Urinary bladder (tissue), 4 donors: ENCODE measurements at places on chromosomes 1 and 21. TPM values are rescaled to one million over a fixed set of nuclear protein-coding genes. Genes with fewer than 3 reads are reported as not detected.

DNA sequence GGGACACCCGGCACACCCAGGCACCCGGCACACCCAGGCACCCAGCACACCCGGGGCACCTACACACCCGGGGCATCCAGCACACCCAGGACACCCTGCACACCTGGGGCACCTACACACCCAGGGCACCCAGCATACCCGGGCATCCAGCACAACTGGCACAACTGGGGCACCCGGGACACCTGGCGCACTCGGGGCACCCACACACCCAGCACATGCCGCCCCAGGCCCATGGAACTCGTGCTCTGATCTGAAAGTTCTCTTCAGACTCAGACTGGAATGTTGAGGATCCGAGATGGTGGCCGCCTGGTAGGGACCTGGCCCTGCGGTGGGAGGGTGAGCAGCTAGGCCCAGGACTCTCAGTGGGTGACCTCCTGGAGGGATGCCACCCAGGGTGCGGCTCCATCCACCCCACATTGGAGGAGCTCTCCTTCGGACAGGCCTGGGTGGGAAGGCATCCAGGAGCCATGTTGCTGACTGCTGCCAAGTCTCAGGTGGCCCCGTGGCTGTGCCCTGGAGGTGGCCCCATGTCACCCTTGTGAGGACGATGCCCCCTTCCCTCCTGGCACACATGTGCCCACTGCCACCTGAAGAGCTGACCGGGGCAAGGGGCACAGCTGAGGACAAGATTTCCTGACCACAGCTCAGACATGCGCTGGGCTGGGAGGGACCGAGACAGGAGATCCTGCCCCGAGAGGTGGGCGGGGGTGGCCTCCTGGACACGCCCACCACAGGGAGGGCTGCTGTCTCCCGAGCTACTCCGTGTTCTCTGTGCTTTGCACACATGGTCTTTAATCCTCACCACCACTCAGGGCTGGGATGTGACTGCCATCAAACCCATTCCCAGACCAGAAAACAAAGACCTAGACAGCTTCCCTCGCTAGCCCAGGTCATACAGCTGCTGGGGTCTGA lies 37.0 kb downstream of the UBE2G2 start:
- DNase-seq, result no peak

DNA sequence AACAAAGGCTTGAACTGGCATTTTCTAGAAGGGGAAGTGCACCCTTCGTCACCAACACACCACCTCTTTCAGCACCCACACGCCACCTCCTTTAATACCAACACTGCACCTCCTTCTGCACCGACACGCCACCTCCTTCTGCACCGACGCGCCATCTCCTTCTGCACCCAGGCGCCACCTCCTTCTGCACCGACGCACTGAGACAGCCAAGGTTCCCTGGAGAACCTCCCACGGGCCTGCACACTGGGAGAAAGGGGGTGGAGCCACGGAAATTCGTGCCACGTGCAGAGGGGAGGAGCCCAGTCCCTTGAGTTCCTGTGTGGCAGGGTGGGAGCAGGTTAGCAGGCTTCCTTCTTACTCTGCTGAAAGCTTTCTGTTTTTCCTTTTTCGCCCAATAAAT lies 327.9 kb upstream of the C1orf174 start:
- no peak for DNase-seq

The TSHB gene
- polyA plus RNA-seq, result not detected

GRCh38 chr1:21308330-21308729 lies 18.1 kb upstream of the ECE1 start:
- DNase-seq, result no peak

GRCh38 chr1:68119445-68119844 lies 69.0 kb upstream of the DIRAS3 start:
- no peak for DNase-seq

DNA sequence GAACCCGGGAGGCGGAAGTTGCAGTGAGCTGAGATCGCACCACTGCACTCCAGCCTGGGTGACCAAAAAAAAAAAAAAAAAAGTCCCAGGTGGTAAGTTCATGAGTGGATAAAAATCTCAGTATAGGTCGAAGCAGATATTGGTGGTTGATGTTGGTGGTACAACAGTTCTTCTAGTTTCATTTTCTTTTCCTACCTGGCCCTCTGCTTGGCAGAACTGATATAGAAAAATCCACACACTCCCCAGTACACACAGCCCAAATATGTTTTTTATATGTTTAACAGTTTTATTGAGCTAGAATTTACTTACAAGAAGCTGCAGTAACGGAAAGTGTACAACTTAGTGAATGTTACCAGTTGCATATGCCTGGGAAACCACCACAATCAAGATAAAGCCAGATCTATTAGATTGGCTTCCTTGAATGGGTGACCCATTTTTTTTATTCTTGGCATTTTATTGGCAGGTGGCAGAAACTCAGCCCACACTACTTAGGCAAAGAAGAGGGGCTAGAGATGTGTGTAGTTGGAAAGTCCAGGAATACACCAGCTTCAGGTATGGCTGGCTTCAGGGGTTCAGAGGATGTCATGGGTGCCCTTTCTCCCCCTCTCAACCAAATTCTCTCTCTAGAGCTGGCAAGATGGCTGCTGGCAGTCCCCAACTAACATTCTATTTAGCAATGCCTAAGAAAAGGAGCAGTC lies 118.3 kb upstream of the SLC25A33 start:
- DNase-seq, result no peak

The TMEM52 gene
- polyA plus RNA-seq, result 1.0 TPM

- peak; percentile 45 for DNase-seq
Measured at GRCh38 chr1:84753516-84754385, 63.5 kb upstream of the SSX2IP start.

The DENND2C gene
- polyA plus RNA-seq, result 1.9 TPM
